ENCODE measurements at places on chromosomes 1 and 21.
A peak's percentile ranks its signal among the peaks of the same experiment; 100 is the strongest.

- DNase-seq, result no peak
Observed at GRCh38 chr1:106675558-106675957, 380.9 kb upstream of the PRMT6 start.

DNA sequence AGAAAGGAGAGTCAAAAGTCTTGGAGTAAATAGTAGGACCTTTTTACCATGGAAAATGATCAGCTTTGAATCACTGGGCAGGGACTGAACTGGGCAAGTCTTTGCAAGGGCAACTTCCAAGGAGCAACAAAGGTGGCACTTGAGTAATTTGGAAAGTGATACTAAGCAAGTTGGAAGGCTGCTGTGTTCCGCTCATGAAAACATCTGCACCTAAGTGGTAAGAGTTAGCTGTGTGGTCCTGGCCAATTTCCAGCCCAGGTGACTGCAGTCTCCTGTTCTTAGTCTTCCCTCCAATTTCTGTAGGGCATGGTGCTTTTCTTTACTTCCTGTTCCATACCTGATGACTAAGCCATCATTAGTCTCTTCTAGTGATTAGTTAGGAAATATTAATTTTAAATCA is 35.5 kb upstream of the PRDM2 start:
- DNase-seq, result no peak

- DNase-seq, result no peak
Observed at GRCh38 chr1:205950280-205950679, 7.0 kb upstream of the SLC26A9 start.

DNA sequence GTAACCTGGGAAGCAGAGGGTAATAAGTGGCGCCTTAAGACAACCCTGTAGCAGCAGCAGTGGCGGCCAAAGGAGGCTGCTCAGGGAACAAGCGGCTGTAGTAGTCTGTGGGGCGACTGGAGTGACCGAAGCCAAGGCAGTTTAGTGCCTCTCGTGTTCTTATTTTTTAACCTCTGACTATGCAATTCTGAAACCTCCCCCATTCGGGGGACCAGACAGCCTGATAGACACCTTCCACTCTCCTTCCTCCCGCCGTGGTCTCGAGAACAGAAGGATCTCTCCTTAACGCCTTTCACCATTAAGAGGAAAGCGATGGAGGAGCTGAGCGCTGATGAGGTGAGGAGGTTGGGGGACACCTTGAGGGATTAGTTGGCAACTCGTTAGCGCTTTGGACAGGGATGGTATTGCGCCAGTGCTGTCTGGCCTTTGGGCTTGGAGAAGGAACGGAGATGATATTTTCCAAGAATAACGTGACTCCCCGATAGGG is 644 bp downstream of the UBE4B start:
- DNase-seq, result peak; percentile 10

GRCh38 chr1:24186711-24186992 is 437 bp downstream of the IFNLR1 start:
- DNase-seq, result no peak

DNA sequence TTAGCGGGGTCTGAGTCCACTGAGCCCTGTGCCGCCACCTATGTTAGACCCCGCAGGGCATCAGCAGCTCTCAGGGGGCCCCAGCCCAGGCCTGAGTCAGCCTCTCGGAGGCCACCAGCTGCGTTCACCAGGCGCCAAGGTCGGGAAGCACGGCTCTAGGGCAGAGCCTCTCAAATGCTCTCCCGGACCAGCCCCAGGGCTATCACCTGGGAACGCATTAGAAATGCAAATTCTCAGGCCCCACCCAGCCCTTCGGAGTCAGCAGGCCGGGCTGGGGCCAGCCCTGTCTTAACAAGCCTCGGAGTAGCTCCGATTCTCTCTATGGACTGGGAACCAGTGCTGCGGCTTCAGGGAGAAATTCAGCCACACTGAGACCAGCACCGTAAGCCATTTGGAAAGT is 37.2 kb upstream of the TSPEAR start:
- no peak for DNase-seq

GRCh38 chr21:25107708-25108107 is 499.6 kb downstream of the MRPL39 start:
- peak; percentile 29 for DNase-seq

GRCh38 chr1:241325456-241325855 is 31.5 kb downstream of the RGS7 start:
- no peak for DNase-seq

DNA sequence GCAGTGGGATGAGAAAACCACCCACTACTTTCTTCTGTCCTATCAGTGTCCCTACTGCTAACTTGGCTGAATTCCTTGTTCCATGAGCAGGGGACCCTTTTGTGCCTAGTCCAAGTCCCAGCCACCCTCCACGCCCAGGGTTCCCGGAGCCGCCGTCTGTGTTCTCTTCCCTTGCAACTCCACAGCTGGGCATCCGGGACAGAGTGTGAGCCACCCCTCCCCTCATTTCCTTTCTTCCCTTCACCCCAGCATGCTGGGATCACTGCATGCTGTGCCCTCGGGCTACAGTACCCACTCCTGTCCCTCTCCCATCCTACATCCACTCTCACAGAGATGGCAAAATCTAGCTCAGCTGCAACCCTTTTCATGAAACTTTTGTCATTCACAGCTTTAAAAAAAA is 44.5 kb downstream of the PGBD5 start:
- DNase-seq, result no peak

- DNase-seq, result no peak
Observed at GRCh38 chr1:39902460-39902807, 717 bp upstream of the MYCL start.

- DNase-seq, result no peak
Observed at GRCh38 chr1:19312782-19313635, 883 bp downstream of the SLC66A1 start.

GRCh38 chr1:17648457-17649145 is 106.5 kb upstream of the ACTL8 start:
- DNase-seq, result no peak

DNA sequence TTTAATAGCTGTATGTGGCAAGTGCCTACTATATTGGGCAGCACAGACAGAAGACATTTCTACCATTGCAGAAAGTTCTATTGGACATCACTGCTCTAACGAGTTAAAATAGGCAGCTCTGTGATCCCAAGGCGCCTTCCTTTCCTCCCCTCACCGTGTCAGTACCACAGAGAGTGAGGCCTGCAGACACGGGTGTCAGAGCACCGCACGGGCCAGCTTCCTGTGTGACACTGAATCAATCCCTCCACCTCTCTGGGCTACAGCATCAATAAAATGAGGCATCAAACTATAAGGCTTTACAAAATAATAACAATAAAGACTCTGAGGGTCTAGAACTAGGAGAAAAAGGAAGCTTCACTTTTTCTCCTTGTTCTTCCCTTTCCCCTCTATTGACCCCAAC is 246.7 kb downstream of the FOXD2 start:
- no peak for DNase-seq
